ENCODE measurements at places on chromosomes 7 and 10.

GRCh38 chr10:16856567-16856966 lies 39.3 kb upstream of the RSU1 start:
- DNase-seq: peak; percentile 76

GRCh38 chr7:68176974-68177373 lies 1180.3 kb downstream of the TYW1 start:
- DNase-seq: peak; percentile 84

GRCh38 chr10:78687626-78688025 lies 381.1 kb upstream of the ZMIZ1 start:
- DNase-seq: peak; percentile 57

- DNase-seq: no peak
Observed at GRCh38 chr10:108583877-108584276, 1339.4 kb downstream of the XPNPEP1 start.

- DNase-seq: no peak
Observed at GRCh38 chr7:151081170-151082101, 827 bp upstream of the FASTK start.

DNA sequence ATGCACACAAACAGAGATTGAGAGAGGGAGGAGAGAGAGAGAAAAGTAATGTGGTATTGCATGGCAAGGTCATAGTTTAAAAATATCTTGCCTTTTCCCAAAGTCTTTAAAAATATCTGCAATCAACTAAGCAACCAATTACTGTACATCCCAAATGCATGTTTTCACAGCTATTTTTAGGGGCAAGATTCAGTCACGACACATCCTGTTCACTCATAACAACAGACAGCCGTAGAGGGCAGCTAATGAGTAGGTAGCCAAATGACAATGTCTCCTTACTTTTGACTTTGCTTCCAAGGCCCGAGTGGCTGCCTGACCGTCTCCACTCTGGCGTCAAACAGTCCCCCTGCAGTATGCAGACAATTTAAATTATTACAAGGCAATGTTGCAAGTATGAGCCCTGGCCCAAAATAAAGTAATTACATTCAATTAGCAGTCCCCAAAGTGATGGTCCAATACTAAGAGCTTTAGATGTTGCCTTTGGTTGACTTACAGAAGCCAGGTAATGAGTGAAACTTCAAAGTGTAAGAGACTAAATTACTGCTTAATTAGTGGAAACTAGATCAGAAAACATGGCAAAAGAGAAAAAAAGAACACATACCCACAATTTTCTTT lies 162.9 kb downstream of the MBL2 start:
- peak; percentile 20 for DNase-seq

DNA sequence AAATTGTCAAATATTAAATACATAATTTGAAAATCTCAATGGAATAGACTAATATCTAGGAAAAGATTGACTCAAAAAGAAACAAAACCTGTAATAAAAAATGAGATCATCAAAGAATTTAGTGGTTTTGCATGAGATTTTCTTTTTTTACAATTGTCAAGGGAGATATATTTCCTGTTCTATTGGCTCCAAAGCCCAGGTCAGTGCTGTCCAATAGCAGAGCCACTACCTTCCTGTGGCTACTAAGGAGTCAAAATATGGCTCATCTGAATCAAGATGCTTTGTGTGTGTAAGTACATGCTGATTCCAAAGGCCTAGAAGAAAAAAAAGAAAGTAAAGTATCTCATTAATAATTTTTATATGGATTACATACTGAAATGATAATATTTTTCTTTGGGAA lies 191.9 kb downstream of the C7orf25 start:
- DNase-seq: peak; percentile 21

DNA sequence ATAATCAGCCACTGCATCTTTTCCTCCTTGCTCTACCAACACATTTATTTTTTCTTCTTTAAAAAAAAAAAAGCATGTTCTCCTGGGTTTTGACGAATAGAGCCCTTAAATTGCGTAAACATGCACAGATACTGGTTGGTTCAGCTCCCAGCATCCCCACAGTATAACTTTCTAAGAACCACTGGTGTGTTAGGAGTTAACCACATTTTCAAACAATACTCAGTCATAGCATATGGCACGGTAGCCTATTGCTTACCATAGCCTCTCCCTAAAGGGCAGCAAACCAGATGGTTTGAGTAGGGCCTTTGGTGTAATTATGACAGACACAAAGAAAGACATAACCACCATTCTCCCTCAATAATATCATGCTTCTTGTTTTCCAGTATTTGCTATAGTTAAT lies 145.0 kb downstream of the LRRC4 start:
- DNase-seq: no peak
